ENCODE measurements at places on chromosomes 16 and 17. TPM values are rescaled to one million over a fixed set of nuclear protein-coding genes. Genes with fewer than 3 reads are reported as not detected.
A peak's percentile ranks its signal among the peaks of the same experiment; 100 is the strongest.

DNA sequence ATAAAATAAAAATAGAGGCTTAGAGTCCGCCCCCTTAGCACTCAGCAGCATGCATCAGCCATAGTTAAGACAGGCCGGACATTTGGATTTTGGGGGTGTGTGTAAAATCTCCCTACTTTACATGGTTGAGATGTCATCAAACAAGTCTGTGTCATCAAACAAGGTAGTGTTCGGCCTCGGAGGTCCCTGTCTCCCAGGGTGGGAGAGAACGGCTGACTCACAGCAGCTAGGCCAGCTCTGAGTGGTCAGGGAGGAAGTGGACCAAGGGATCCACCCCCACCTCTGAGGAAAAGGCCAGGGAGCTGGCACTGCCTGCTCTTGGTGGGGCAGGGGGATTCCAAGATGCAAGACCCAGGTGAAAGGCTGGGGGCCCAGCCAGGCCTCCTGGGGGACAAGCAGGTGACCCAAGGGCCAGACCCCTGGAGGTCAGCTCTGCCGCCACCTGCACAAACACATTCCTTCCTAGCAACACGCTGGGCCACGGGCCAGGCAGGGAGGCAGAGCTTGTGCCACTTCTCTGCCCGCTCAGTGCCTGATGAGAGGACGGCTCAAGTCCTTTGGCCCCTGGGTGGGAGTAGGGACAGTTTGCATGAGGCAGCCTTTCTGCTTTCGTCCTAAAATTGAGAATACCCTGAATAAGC, 28.5 kb downstream of the KIFC3 start:
- no peak overlapping the region for H3K27ac ChIP-seq
- H3K36me3 ChIP-seq: peaks cover 47% of the 10 kb centered on the region
- no peaks in the 10 kb centered on the region for H3K27me3 ChIP-seq
- H3K4me1 ChIP-seq: no peaks in the 10 kb centered on the region
- no peak overlapping the region for H3K4me3 ChIP-seq
- DNase-seq: no peak

DNA sequence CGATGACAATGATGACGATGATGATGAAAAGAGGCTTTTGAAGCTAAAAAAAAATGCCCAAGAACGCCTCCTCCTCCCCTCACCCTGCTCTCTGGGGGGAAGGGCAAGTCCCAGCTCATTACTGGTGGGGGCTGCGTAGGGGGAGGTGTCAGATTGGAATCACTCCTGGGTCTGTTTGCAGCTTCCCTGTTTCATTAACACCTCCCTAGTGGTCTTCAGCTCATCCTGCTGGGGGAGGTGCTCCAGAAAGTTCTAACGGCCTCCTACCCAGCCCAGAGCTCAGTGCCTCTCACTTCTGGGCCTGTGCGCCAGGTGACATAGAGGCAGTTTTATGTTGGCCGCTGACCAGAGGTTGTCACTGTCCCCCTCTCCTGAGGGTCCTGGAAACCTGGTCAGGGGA, 12.7 kb downstream of the MRM1 start:
- no peaks in the 10 kb centered on the region for H3K27me3 ChIP-seq
- H3K4me3 ChIP-seq: no peak overlapping the region
- H3K4me1 ChIP-seq: no peaks in the 10 kb centered on the region
- H3K27ac ChIP-seq: no peak overlapping the region
- no peaks in the 10 kb centered on the region for H3K36me3 ChIP-seq
- DNase-seq: no peak

DNA sequence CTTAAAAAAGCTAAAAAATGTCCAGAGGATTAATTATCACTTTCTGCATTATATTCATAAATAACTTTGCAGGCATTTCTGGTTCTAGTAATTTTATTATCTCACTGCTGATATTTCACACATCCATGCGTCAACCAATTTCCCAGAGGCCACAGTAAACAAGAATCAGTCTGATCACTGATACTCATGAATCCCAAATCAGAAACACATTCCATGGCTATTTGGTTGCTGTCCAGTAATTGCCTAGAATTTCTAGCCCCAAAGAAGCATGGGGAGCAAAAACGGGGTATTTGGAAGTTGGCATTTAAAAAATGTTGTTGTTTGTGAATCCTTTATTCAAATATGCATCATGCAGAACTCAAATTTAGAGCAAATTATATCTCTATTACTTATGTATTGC, 244.8 kb downstream of the CDH8 start:
- no peaks in the 10 kb centered on the region for H3K36me3 ChIP-seq
- H3K27ac ChIP-seq: no peak overlapping the region
- H3K4me3 ChIP-seq: no peak overlapping the region
- no peaks in the 10 kb centered on the region for H3K27me3 ChIP-seq
- DNase-seq: no peak
- H3K4me1 ChIP-seq: no peaks in the 10 kb centered on the region

GRCh38 chr16:56262551-56263245, 71.4 kb downstream of the GNAO1 start:
- no peaks in the 10 kb centered on the region for H3K36me3 ChIP-seq
- no peak overlapping the region for H3K4me3 ChIP-seq
- H3K27ac ChIP-seq: no peak overlapping the region

- H3K27ac ChIP-seq: no peak overlapping the region
- peaks cover 4% of the 10 kb centered on the region for H3K4me1 ChIP-seq
- no peak for DNase-seq
- H3K27me3 ChIP-seq: peaks cover 13% of the 10 kb centered on the region
- H3K36me3 ChIP-seq: no peaks in the 10 kb centered on the region
These were observed 5.4 kb upstream of the CLDN9 start for GRCh38 chr16:3007059-3007956.

GRCh38 chr17:41575336-41575735, 3.5 kb upstream of the KRT9 start:
- no peaks in the 10 kb centered on the region for H3K27me3 ChIP-seq
- H3K36me3 ChIP-seq: no peaks in the 10 kb centered on the region
- no peaks in the 10 kb centered on the region for H3K4me1 ChIP-seq
- DNase-seq: no peak
- no peak overlapping the region for H3K4me3 ChIP-seq

- H3K36me3 ChIP-seq: no peaks in the 10 kb centered on the region
- no peak overlapping the region for H3K4me3 ChIP-seq
- H3K27me3 ChIP-seq: no peaks in the 10 kb centered on the region
- H3K27ac ChIP-seq: no peak overlapping the region
- H3K4me1 ChIP-seq: no peaks in the 10 kb centered on the region
These were observed 217.7 kb upstream of the CDH8 start for GRCh38 chr16:62253966-62254365.

DNA sequence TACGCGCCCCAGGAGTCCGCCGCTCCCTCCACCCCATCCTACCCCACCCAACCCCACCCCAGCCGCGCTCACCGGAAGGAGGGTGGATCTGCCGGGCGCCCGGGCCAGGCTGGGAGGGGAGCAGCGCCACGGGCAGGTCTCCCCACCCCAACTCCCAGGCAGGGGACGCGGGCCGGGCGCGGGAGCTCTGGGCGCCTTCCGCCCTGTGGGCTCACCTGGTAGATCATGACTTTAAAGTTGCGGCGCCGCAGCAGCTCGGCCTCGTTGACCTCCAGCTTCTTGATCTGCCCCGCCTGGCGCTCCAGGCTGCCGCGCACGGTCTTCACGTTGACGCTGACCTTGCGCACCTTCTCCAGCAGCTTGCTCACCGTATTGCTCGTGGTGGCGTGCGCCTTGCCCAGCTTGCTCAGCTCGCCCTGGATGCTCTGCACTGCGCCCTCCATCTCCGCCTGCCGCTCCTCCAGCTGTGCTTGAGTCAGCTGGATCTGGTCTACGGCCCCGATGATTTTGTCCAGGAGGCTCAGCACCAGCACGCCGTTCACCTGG, 571 bp downstream of the CAVIN1 start:
- H3K36me3 ChIP-seq: no peaks in the 10 kb centered on the region
- H3K27me3 ChIP-seq: no peaks in the 10 kb centered on the region
- peaks cover 34% of the 10 kb centered on the region for H3K4me1 ChIP-seq
- no peak for DNase-seq

- H3K36me3 ChIP-seq: no peaks in the 10 kb centered on the region
- no peak overlapping the region for H3K27ac ChIP-seq
- no peaks in the 10 kb centered on the region for H3K4me1 ChIP-seq
- no peaks in the 10 kb centered on the region for H3K27me3 ChIP-seq
- no peak overlapping the region for H3K4me3 ChIP-seq
These were observed 295.1 kb upstream of the RBFOX1 start for GRCh38 chr16:7037495-7037894.

DNA sequence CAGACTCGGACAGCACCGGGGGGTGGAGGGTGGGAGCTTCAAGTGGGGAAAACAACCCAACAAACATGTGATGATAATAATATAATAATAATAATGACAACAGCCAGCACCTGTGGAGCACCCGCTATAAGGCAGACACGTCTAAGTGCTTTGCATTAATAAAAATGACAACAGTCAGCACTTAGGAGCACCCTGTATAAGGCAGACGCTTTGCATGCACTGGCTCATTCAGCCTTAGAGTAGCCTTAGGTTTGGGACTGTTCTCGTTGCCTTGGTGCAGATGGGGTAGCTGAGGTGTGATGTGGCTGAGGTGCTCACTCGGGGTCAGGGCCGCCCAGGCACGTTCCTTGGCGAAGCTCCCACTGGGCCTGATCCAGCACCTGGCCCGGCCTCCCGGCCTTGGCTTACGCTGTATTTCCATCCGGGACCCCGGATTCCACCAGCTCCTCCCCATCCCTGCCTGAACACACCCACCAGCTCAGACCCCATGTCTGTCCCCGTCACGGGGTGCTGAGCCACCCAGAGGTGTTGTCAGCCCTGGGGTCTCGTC, 144.0 kb upstream of the CIBAR2 start:
- no peak overlapping the region for H3K27ac ChIP-seq
- H3K4me3 ChIP-seq: no peak overlapping the region
- no peaks in the 10 kb centered on the region for H3K27me3 ChIP-seq
- DNase-seq: no peak
- no peaks in the 10 kb centered on the region for H3K36me3 ChIP-seq

- no peak overlapping the region for H3K27ac ChIP-seq
- H3K36me3 ChIP-seq: no peaks in the 10 kb centered on the region
- H3K4me1 ChIP-seq: no peaks in the 10 kb centered on the region
- no peaks in the 10 kb centered on the region for H3K27me3 ChIP-seq
These were observed 256.5 kb upstream of the TNRC6C start for GRCh38 chr17:77701996-77702395.

DNA sequence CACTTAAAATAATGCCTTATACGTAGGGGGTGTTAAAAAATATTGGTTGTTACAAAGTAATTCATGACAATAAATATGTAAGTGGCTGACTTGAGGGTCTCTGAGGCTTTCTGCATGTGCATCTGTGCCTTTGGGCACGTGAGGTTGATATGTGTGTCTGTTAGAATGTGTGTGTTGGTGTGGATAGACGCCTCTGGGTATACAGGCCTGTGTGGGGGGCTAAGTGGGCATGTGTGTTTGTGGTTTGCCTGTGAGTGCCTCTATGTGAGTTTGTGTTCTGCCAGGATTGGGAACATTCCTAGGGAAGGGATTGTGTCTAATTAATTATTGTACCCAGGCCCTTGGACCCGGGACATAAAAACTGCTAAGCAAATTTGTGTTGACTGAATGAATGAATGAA, 19.0 kb downstream of the GP2 start:
- H3K36me3 ChIP-seq: no peaks in the 10 kb centered on the region
- H3K27me3 ChIP-seq: no peaks in the 10 kb centered on the region
- no peak overlapping the region for H3K4me3 ChIP-seq
- no peaks in the 10 kb centered on the region for H3K4me1 ChIP-seq

GRCh38 chr16:69119536-69119935, 12.9 kb downstream of the CHTF8 start:
- H3K27ac ChIP-seq: no peak overlapping the region
- no peak overlapping the region for H3K4me3 ChIP-seq
- no peak for DNase-seq
- H3K27me3 ChIP-seq: no peaks in the 10 kb centered on the region
- peaks cover 55% of the 10 kb centered on the region for H3K36me3 ChIP-seq

GRCh38 chr16:90020260-90020837, 1.1 kb upstream of the DBNDD1 start:
- peak overlapping the region; percentile 90 for H3K4me3 ChIP-seq
- peak overlapping the region; percentile 43 for H3K27ac ChIP-seq
- H3K4me1 ChIP-seq: peaks cover 40% of the 10 kb centered on the region
- H3K36me3 ChIP-seq: no peaks in the 10 kb centered on the region
- no peaks in the 10 kb centered on the region for H3K27me3 ChIP-seq
- no peak for DNase-seq

GRCh38 chr17:79939755-79940458, 95.8 kb downstream of the TBC1D16 start:
- DNase-seq: no peak
- no peaks in the 10 kb centered on the region for H3K4me1 ChIP-seq
- no peaks in the 10 kb centered on the region for H3K27me3 ChIP-seq
- H3K27ac ChIP-seq: no peak overlapping the region

- DNase-seq: no peak
- H3K27me3 ChIP-seq: no peaks in the 10 kb centered on the region
- no peaks in the 10 kb centered on the region for H3K36me3 ChIP-seq
- no peak overlapping the region for H3K27ac ChIP-seq
- H3K4me1 ChIP-seq: no peaks in the 10 kb centered on the region
- no peak overlapping the region for H3K4me3 ChIP-seq
These were observed 176.6 kb upstream of the SDK2 start for GRCh38 chr17:73820686-73821448.

- H3K4me3 ChIP-seq: no peak overlapping the region
- no peaks in the 10 kb centered on the region for H3K4me1 ChIP-seq
- H3K27me3 ChIP-seq: no peaks in the 10 kb centered on the region
- H3K27ac ChIP-seq: no peak overlapping the region
- DNase-seq: no peak
- H3K36me3 ChIP-seq: no peaks in the 10 kb centered on the region
These were observed 20.0 kb downstream of the TUBG1 start for GRCh38 chr17:42629411-42630009.

DNA sequence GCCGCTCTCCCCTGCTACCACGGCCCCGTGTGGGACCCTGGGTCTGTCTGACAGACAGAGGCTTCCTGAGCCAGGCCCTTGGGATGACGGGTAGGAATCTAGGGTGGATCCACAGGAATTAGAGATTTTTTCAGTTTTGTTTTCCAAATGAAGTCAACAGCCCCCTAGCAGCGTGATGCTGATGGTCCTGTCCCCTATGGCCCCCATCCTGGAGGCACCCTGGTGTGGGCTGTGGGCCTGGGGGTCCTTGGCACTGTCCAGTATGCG, 15.5 kb downstream of the CENPX start:
- H3K4me3 ChIP-seq: no peak overlapping the region
- H3K4me1 ChIP-seq: peaks cover 19% of the 10 kb centered on the region
- H3K27ac ChIP-seq: peak overlapping the region; percentile 56
- H3K36me3 ChIP-seq: no peaks in the 10 kb centered on the region
- no peak for DNase-seq
- H3K27me3 ChIP-seq: no peaks in the 10 kb centered on the region

- H3K36me3 ChIP-seq: no peaks in the 10 kb centered on the region
- H3K27ac ChIP-seq: no peak overlapping the region
- DNase-seq: no peak
- no peak overlapping the region for H3K4me3 ChIP-seq
These were observed 6.5 kb downstream of the WWP2 start for GRCh38 chr16:69768666-69769065.

GRCh38 chr16:47250983-47251382, 107.2 kb upstream of the NETO2 start:
- no peaks in the 10 kb centered on the region for H3K27me3 ChIP-seq
- no peak overlapping the region for H3K27ac ChIP-seq
- no peaks in the 10 kb centered on the region for H3K4me1 ChIP-seq
- no peaks in the 10 kb centered on the region for H3K36me3 ChIP-seq

KRT13 gene
- 1.9 TPM for total RNA-seq

RDM1 gene
- not detected for total RNA-seq

CALB2 gene
- total RNA-seq: 0.64 TPM

FOXF1 gene
- total RNA-seq: 3.2 TPM

HEATR9 gene
- total RNA-seq: not detected

HOXB1 gene
- not detected for total RNA-seq

HBQ1 gene
- total RNA-seq: not detected

BMERB1 gene
- total RNA-seq: 45.4 TPM

Measured in ascending aorta (tissue), 2 donors.